Activated gamma-delta T cell treated with Interleukin-2 at 50 U/mL for 16 hours (primary cell): ENCODE measurements at places on chromosomes 2 and 18.

GRCh38 chr18:62437235-62438017 is 85.4 kb upstream of the ZCCHC2 start:
- DNase-seq = no peak

DNA sequence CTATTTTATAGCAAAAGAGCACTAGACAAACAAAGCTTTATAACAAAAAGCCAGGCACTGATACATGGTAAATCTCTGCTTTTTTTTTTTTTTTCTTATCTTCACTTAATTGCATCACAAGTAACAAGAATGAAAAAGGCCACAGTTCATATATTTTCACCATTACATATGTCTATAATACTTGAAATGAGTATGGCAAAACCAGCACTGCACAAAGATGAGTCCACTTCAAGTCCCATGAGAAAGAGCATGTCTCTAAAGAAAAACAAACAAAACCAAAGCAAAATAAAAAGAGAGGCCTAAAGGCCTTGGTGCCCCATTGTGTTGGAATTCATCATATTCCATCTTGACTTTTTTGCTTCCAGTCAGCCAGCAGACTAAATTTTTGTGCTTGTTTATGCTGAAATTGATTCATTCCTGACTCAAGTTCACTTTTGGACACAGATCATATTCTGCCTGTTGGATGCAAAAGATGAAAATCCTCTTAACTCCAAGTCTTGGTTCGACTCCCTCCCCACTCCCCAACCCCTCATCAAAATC is 264.9 kb upstream of the CCDC68 start:
- DNase-seq = no peak

- no peak for DNase-seq
These were observed 478.7 kb upstream of the CNTNAP5 start for GRCh38 chr2:123546353-123546752.

DNA sequence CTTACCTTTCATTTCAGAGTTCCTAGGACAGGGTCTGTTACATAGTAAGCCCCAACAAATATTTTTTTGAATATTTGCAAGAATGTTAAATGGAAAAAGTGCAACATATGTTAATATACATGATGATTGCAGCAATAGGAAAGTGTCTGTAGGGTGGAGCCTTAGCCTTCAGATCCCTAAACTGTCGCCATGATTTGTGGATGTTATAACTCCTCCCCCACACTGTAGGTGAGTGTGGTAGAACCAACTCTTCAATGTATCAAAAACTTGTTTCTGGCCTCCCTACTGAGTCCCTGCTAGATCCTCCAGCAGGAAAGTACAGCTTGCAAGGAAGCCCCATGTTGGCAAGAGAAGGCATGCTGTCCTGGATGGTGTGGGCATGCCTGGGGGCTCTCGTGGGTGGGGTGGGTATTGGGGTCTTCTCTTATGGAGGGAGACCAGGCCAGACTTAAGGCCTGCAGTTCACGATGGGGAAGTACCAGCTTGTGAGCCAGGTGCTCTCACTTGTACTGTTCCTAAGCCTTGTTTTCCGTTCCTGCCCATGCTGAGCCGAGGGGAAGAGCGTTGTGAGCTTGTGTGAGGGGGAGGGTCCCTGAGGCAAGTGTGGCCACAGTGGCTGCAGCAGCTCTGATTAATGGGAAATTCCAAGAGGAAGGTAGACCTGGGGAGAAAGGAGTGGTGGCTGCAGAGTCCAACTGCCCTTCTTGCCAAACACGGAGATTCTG is 11.4 kb downstream of the FHOD3 start:
- DNase-seq = no peak

GRCh38 chr2:55012672-55013484 is 37.4 kb downstream of the RTN4 start:
- no peak for DNase-seq

- DNase-seq = no peak
These were observed 10.2 kb upstream of the TTC32 start for GRCh38 chr2:19911808-19912509.

DNA sequence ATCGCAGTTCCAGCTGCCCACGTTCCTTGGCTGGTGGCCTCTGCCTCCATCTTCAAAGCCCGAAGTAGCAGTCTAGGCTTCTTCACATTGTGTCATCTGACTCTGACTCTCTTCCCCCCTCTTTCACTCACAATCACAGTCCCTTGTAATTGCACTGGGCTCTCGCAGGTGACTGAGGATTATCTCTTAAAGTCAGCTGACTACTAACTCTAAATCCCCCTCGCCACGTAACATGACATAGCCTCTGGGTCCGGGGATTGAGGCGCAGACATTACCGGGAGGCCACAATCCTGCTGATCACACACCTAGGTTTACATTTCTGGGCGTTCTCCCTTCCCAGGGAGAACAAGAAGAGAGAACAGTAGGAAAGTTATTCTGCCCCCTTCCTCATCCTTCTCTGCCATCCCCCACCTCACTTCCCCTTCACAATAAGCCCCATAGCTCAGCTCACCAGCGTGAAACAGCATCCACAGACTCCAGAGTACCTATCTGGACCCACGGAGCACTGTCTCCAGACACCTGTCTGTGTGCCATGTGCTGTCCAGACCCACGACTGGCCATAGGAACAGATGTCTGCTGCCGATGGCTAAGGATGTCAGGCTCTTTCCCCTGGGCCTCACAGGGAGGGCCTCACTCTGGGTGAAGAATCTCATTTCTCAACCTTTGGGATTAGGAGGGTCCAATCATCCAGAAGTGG is 64.3 kb upstream of the FZD7 start:
- DNase-seq = no peak

- no peak for DNase-seq
These were observed 73.3 kb downstream of the SH3BP4 start for GRCh38 chr2:235024931-235025773.

- DNase-seq = no peak
These were observed 54.5 kb upstream of the AFF3 start for GRCh38 chr2:100196786-100197494.
